Skeletal muscle cell (primary cell): ENCODE measurements at places on chromosomes 7 and 10.
A peak's percentile ranks its signal among the peaks of the same experiment; 100 is the strongest.

DNA sequence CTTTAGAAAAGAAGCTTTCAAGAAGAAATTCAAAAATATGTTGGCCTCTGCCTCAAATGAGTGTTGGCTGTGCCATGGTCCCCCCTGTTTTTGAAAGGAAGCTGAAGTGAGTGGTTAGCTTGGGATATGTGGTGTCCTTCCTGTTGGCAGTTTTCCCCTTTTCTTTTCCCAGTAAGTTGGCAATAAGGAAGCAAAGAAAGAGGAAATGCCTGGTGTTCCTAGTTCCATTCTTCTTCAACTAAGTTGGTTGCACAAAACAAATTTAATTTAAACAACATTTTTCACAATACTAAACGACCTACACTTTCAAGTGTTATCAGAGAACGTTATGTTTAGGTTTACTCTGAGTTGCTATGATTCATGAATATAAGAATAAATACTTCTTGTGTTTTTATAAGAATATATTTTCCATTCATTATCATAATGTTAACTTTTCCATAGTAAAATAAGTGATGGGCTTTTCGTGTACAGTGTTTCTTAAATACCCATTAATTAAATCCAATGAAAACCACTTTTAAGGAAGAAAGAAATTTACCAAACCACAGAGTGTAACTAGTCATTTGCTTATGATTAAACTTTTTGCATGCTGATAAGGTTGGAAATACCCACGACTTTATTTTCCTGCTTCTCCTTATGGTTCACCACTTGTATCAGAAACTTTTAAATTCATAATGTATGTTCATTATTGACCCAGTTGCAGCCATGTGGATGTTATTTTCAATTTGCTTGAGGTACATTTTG is 7.7 kb downstream of the HDAC9 start:
- DNase-seq = no peak

DNA sequence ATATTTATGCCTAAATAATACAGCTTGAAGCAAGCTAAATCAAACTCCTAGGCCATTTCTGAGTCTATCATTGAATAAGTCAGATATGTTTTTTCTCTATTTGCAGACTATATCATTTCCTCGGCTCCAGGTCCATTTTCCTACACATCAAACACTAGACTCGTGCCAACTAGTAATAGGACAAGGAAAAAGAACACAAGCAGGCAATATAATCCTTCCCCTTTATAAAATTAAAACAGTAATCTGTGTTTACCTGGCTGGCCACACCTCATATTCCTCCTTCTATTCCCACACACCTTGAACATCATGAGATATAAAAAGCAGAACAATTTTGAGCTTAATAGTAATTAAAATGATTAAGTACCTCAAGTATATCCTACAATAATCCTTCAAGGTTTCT is 325.7 kb downstream of the TFEC start:
- DNase-seq = no peak

GRCh38 chr7:128887169-128888038 is 23.1 kb downstream of the KCP start:
- no peak for DNase-seq

GRCh38 chr7:155603858-155604503 is 40.5 kb upstream of the RBM33 start:
- DNase-seq = no peak

GRCh38 chr10:104127411-104127810 is 5.4 kb downstream of the SFR1 start:
- DNase-seq = no peak

- peak; percentile 52 for DNase-seq
These were observed 80.6 kb downstream of the ARHGAP21 start for GRCh38 chr10:24642921-24643678.

- peak; percentile 76 for DNase-seq
These were observed 9.9 kb downstream of the LIPA start for GRCh38 chr10:89241486-89242344.

- DNase-seq = no peak
These were observed 8.9 kb downstream of the DYDC2 start for GRCh38 chr10:80365510-80365909.

DNA sequence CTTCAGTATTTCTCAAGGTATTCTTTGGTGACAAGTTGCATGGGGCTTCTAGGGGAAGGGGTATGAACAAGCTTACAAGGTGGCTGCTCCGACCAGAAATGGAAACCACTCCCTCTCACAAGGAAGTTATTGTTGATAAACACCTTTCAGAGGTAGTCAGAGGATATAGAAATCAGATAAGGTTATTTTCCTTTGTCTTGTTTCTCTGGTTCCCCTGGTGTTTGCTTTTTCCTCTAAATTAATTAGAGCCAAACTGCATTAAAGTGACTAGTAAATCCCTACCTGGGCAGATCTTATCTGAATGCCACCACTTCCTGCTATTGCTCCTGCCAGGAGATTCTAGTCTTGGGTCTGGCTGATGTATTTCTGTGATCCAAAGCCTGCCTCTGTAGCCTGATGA is 725.4 kb downstream of the INHBA start:
- DNase-seq = no peak

- DNase-seq = no peak
These were observed 181.6 kb upstream of the NEBL start for GRCh38 chr10:21078410-21079329.

- DNase-seq = no peak
These were observed 6.3 kb downstream of the FAS start for GRCh38 chr10:88996927-88997326.

DNA sequence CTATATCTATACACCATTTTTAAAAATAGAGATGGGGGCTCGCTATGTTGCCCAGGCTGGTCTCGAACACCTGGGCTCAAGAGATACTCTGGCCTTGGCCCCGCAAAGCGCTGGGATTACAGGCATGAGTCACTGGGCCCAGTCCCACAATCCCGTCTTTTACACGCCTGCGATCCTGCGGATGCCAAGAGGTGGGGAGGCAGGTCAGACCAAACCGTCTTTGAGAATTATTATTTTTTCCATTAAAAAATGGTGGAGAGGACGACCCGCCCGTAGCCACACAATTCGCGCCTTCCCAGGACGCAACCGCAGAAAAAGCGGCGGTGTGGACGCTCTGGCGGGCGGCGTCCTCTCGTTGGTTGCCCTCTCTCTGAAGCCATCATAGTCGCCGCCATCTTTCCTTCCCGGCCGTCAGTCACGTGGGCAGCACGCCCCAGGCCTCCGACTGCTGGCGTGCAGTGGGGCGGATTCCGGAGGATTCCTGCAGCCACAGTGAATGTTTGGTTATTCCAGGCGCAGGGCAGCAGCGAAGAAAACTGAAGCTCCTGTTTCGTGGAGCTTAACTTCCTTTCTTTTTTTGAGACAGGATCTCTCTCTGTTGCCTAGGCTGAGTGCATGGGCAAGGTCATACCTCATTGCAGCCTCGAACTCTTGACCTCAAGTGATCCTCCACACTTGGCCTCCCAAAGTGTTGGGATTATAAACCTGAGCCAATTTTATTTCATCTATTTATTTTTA is 9.9 kb upstream of the EPHB4 start:
- DNase-seq = peak; percentile 67

DNA sequence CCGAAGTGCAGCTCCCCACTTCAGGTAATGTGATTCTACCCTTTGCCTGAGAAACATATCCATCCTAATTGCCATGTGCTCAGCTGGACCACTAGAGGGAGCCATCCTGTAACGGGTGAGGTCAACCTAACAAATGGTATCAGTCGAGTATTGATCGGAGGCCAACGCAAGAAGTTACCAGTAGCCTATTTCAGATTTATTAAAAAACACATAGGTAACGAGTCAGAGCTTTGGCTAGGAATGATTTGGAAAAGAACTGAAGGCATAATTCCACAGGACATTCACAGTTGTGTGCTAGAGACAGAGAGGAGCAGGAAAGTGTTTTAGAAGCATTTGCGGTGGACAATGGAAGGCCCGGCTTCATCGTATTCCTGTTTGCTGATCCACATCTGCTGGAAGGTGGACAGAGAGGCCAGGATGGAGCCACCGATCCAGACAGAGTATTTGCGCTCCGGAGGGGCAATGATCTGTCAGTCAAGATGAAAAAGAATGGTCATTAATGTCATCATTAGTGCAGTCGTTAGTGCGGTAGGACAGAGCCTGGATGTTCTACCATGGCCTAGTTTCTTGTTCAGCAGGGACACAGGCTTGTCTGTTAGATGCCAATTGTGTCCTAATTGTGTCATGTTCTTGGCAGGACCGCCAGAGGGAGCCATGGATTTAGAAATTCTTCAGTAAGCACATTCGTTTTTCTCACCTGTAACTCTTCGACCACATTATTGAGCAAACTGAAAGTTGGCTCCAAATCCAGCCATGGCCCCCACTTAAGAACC is 17.5 kb downstream of the ACTA2 start:
- peak; percentile 39 for DNase-seq

DNA sequence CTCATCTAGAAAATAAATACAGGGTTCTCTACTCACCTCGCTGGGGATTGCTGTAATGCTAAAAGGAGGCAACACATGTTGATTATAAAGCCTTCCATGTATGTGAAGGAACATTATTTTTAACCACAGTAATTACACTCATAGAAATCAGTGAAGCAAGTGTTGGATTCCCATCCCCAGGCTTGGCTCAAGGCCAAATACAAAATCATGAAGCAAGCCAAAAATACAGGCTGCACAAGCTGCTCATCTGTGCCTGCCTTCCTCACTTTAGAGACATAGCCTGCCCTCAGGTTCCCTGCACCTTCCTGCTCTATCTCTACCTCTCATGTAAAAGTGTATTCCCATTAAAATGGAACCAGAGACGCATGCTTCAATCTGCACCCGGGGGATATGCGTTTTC is 1077.1 kb upstream of the C7orf33 start:
- no peak for DNase-seq

GRCh38 chr10:126569513-126570244 is 100.8 kb downstream of the C10orf90 start:
- peak; percentile 69 for DNase-seq

GRCh38 chr10:104899779-104900178 is 258.7 kb downstream of the SORCS3 start:
- DNase-seq = no peak

GRCh38 chr7:123209786-123210185 is 10.0 kb upstream of the SLC13A1 start:
- no peak for DNase-seq

DNA sequence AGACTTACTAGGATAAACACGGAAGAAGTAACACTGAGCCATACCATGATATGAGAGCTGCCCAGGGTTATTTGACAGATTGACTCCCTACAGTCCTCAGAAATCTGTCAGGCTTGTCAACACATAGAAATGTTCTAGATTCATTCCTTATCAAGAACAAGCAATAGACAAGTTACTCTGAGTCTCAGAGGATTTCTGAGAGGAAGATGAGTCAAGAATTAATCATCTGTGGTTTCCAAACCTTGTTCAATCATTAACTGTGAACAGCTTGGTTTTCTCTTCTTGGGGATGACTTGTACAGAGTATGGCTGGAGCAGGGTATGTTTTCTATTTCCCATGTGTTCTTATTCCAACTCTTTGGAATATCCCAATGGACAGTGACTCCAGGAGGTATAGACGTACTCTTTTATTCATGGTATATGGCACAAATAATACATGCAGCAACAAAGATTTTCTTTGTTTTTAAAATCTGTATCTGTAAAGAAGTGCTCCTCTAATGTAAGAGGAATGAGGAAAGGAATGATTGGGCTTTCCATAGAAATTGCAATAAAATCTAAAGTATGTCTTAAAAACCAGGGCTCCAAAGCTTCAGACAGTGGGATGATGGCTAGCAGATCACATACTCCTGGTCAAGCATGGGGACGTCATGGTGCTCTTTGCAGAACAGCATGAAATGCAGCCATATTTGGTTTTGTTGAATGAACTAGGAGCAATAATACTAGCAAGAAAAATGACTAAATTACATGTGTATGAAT is 11.9 kb upstream of the SFR1 start:
- peak; percentile 72 for DNase-seq

DNA sequence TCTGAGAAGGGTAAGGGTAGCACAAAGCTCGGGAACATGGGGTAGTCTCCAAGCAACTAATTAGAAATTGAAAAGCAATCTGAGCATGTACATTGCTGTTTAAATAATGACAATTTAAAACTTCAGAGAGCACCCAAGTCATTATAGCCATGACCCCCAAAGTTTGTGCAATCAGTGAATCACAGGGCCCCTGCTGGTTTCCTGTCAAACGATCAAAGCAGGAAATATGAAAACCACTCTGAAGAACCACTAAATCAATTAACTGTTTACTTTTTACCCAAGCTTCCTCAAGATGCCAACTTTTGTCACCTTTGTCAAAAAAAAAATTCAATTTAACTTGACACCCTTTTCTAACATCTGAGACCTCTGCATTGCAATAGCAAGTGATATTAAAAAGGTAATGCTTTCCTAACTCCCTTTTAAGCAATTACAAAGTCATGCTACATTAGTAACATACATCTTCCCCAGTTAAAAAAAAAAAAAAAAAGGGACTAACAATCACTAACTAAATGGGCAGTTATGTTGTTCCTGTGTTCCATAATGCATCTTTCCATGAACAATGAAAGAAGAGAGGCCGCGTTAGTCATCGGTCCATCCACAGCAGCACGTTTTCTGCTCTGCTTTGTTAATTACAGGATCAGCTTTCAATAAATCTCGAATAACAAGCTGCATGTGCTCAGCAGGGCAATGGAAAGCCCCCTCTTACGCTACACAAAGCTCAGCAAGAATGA is 80.6 kb downstream of the ETV1 start:
- no peak for DNase-seq

DNA sequence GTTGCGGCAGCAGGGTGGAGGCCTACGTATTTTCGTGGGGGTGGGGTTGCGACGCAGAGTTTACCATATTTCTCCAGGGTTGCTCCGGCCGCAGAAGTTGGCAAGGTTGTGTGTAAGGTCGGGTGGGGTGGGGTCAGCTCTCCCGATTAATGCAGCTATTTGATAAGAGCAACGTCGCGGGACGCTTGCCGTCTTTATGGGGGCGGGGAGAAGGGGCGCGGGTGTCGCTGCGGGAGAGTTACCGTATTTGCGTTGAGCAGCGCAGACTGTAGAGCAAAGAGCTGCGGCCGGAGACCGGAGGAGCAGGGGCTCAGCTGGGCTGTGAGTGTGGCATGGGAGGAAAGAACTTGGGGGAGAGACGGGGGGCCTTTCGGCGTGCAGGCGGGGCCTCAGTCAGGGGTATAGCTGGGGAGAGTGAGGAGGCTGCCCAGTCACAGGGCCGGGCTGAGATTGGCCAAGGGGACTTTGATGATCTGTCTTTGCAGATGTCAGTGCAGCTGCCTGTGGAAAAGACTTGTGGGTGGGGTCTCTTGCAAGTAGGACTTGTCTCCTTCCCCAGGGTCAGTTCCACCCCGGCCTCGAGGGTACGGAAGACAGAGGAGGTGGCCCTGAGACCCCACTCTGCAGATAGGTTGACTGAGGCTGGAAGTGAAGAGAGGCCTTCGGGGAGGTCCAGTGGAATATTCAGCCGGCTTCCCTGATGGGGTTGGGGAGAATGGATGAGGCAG is 26.6 kb downstream of the ZNF775 start:
- no peak for DNase-seq

- no peak for DNase-seq
These were observed 28.2 kb downstream of the SEMA3C start for GRCh38 chr7:80890426-80891258.

- DNase-seq = no peak
These were observed 13.2 kb upstream of the PWWP2B start for GRCh38 chr10:132383751-132384196.

DNA sequence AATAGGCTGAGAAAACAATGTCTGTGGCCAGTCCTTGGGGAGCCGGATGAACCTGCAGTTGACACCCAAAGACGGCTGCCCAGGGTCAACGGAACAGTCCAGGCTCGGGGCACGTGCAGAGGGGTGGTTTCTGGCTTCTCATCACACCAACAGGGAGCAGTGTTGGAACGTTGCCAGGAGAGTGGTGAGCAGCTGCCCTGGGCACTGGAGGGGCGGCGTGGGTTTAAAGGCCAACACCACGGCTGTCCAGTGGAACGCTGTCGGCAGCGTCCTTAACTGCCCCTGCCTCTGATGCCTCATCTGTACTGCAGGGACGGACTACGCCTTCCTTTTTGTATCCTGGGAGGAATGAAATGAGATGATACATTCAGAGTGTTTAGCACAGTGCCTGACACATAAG is 19.8 kb downstream of the JCAD start:
- DNase-seq = no peak
